ENCODE measurements at places on chromosomes 5 and 9.

- DNase-seq: no peak
These were observed 44.4 kb downstream of the PRKACG start for GRCh38 chr9:68969538-68969937.

GRCh38 chr5:88660947-88661805, 221.8 kb downstream of the MEF2C start:
- peak; percentile 97 for DNase-seq

- no peak for DNase-seq
These were observed 18.1 kb downstream of the GSN start for GRCh38 chr9:121285835-121286687.

DNA sequence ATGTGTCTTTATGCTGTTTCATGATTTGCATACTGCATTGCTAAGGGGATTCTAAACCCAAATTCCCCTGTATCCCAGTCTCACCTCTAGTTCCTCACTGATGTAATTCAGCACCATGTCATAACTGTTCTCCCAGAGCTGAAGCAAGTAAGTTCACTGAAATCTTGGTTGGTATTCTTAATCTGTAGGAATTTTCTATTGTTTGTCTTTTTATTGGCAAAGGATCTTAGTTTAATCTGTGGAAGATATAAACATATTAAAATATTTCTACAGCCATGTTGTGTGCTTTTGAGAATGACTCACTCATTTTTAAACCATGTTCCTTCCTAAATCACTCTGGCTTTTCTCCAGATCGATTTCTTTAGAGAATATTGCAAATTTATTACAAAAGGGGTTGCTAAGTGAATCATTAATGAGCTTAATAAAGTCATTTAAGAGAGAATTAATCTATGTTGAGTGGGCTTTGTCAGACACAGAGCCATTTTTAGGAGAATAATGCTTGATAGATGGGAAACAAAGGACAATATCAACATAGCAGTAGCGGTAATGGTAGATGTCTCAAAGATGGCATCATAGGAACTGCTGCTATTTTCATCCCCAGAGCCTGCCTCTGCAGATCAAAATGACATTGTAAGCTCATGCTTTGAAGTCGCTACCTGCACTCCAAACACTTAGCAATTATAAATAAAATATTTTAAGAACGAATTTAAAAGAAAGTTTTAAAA, 110.0 kb downstream of the ENC1 start:
- no peak for DNase-seq

- no peak for DNase-seq
These were observed 7.6 kb upstream of the PRRC2B start for GRCh38 chr9:131386281-131386680.

DNA sequence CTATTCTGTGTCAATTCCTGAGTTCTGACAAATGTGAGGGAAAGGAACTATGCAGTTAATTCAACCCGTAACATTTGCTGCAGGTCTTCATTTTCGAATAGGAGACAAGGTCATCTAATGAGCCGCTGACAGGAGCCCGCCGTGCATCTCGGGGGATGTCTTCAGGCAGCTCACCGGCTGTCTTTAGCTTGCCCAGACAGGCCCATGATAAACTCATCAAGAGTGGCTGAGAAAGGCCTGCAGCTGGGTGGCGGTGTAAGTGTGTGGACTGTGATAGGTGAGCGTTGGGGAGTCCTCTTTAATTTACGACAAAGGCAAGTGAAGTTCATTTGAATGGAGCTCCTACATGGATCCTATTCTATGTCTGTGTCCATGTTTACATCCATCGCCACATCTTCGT, 190.5 kb downstream of the ADCY2 start:
- DNase-seq: no peak

DNA sequence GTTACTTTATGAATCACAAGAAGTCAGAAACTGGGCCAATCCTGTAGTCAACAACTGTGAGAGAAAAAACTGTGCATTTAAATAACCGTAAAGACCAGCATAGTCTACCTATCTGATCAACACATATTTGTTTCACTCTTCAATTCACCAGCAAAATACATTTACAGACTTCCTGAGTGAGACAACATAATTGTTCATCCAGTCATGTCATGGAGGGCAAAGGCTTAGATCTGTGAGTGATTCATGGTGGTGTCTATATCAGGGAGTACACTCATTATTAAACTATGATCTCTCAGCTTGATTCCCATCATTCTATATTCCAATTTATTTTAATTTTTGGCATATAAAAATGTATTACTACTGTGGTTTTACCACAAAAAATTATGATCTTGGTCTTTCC, 694.6 kb downstream of the DNAH5 start:
- DNase-seq: no peak

DNA sequence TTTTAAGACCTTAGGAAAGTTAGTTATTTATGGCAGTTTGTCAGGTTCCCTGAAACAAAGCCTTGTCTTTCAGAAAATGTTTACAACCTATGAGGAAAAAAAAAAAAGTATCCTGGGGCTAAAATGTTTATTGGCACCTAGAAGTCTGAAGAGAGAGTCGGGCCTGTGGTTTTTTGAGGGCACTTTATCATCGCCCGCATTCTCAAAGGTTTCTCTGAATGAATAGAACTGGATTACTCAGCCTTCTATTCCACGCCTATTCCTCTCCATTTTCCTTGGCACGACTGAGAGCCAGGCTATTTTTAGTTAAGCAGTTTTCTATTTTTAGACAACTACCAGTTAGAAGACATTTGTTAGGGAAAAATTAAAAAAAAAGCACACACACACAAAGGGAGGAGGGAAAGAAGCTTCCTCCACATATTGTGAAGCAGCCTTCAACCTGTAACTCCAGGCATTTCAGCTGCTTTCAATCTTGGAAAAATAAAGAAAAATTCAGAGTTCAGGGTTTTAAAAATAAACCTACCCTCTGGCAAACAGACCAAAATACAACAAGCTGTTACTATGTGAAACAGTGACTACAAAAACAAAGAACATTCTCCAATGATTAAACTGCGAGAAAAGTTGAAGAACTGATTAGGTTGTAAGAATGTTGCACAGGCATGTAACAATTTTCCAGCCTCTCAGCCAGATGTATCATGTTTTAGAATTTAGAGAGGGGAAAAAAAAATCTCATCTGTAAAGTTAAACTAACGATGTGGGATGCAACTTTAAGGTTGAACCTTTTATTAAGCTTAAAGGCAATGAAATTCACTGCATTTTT, 97.0 kb downstream of the MEF2C start:
- no peak for DNase-seq

DNA sequence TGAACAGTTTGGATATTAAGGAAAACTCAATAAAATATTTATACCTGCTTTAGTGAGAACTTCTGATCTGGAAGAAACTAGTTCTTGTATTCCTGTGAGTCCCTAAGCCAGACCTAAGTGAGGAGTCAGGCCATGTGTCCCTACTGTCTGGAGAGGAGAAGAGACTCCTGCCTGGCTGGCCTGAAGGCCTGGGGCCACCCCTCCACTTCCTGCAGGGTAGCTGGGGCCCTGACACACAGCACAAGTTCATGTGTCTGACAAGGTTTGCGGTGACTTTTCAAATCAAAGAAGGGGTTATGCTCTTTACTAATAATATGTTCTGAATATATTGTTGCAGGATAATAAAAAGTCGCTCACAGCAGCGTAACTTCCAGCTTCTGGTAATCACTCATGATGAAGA, 16.1 kb upstream of the IL13 start:
- no peak for DNase-seq

- no peak for DNase-seq
These were observed 8.1 kb upstream of the ENTPD8 start for GRCh38 chr9:137449081-137449844.

DNA sequence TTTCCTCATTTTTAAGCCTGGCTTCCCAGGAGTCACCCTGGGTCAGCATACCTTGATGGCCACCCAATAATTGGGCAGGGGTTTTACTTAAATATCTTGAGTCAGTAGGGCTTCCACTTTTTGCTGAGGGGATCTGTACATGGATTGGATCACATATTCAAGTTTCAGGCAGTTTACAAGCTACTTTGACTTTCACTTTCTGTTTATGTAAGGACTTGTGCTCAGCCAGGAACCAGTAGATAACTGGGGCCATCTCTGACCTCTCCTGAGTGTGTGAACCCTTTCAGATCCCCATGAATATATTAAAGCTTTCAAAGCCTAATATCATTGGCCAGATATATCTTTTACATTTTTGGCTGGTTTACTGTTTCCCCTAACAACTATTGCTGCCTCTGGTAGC, 45.1 kb downstream of the SLCO6A1 start:
- no peak for DNase-seq
